NCI-H187 (cell line): ENCODE measurements at places on chromosomes 6 and 20.

GRCh38 chr6:33433544-33434191 lies 13.8 kb downstream of the SYNGAP1 start:
- DNase-seq = no peak

- no peak for DNase-seq
These were observed 41.8 kb downstream of the CYP24A1 start for GRCh38 chr20:54131675-54132611.

DNA sequence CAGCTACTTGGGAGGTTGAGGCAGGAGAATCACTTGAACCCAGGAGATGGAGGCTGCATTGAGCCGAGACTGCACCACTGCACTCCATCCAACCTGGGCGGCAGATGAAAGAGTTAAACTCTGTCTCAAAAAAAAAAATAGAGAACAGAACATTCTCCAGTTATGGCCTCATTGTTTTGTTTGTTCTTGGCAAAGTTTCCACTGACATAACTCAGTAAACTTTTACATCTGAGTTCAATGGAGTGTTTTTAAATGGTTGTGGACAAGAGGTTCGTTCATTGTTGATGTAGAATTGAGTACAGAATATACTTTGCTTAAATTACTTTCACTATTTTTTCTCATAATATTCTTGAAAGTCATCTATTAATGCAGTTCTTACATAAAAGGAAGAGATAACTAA lies 42.2 kb upstream of the IFNGR1 start:
- no peak for DNase-seq

DNA sequence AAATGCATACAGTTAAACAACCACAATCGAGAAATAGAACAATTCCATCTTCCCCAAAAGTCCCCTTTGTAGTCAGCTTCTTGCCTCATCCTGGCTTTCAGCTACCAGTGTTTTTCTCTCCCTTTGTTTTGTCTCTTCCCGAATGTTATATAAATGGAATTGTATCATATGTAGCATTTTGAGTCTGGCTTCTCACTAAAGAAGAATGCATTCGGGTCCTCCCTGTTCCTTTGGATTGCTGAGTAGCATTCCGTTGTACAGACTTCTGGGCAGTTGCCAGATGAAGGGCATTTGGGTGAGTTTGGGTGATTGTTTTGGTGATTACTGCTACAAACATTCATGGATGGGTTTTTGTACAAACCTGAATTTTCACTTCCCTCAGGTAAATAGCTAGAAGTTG lies 27.8 kb downstream of the PRPH2 start:
- DNase-seq = no peak

- DNase-seq = no peak
These were observed 197.0 kb downstream of the CLIC5 start for GRCh38 chr6:45818655-45819054.

GRCh38 chr20:48359692-48360341 lies 468.0 kb downstream of the PREX1 start:
- DNase-seq = no peak

DNA sequence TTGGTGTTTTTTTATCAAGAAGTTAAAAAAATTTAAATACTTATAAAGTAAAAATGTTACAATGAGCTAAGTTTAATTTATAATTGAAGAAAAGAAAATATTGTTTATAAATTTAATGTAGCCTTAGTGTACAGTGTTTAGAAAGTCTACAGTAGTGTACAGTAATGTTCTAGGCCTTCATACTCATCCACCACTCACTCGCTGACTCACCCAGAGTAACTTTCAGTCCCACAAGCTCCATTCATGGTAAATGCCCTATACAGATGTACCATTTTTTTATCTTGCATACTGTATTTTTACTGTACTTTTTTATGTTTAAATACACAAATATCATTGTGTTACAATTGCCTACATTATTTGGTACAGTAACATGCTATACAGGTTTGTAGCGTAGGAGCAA lies 26.0 kb downstream of the HTR1E start:
- DNase-seq = no peak

- DNase-seq = no peak
These were observed 459.5 kb downstream of the DHX35 start for GRCh38 chr20:39421571-39422105.

DNA sequence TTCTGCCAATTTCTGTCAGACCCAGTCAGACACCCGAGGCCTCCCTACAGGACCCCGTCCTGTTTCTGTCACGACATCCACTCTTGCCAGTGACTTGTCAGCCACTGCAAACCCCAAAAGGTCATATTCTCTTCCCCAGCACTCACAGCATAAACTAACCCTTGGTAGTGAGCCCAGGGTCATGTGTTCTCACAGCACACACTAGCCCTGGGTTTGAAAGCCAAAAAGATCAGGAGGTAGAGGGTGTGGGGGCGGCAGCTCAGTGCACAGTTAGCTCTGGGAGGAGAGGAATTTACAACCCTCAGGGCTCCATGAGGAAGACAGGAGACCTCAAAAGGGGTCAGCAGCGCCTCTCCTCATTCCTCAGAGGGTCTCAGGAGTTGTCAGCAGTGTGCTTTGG lies 9.9 kb upstream of the SNX9 start:
- no peak for DNase-seq

DNA sequence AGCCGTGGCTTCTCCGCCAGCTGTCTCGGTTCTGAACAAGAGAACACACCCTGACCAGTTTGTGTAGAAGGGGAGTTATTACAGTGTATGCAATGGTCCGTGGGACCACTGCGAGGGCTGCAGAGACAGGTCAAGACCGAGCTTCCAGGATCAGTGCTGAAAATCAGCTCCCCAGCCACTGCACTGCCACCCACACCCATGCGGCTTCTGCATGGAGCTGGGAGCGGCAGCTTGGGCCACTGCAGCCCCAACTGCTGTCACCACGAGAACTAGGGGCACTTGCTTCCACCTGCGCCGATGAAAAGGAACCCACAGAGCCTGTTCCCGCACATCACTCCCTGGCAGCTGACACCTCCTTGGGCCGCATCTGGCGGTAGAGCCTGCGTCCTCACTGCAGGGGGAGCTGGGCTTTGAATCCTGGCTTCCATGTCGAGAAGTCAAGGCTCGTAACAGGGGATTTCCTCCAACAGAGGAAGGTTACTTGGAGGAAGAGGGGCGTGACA lies 56.2 kb downstream of the TMEM242 start:
- no peak for DNase-seq

DNA sequence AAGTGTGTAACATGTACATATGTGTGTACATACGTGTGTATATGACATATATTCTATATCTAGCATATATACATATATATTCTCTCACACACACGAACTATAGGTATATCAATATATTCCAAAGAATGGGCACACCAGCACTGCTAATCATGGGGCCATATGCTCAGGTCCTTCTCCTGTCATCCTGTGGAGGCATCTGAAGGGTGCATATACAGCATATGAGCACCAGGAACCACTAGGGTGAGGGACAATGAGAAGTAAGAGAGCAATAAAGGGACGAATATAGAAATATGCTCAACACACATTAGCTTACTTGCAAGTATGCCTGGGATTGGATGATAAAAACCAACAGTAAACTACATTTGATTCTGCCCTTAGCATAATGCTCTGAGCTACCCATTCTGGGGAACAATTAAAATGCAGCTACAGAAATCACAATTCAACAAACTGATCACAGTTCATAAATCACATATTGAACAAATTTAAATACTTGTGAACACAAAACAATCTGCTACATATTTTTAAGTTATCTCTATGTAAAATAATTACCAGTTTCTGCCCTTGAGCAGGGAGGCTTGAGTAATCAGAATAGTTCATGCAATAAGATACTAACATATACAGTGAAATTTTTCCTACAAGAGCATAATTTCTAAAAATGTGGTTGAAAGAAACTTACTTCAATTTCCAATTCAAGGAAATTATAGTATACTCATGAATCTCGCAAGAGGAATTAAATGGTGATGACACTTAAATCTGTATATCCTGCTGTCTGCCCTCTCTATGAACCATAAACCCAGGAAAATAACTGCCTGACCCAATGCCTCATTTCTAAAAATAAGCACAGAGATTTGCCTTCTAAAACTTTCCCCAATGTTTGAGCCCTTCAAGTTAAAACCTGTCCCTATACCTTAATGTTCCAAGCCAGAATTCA lies 272.2 kb upstream of the THEMIS start:
- no peak for DNase-seq
